ENCODE measurements at places on chromosomes 3 and 15.

DNA sequence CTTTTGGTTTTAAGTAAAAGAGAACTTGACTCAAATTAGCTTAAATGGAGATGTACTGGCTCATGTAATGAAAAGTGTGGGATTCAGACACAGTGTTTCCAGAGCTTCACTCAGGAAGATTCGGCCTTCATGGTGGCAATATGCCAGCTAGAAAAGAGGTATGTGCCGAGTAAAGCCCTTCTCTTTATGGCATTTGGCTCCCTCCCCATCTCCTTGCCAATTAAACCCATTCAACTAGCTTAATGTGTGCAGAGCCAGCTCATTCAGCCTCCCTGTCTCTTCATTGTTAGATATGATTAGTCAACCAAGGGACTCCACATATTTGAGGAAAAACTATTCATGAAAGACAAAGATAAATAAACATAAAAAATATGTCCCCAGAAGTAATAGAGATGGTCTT, 15.0 kb upstream of the TRANK1 start:
- no peak for DNase-seq

DNA sequence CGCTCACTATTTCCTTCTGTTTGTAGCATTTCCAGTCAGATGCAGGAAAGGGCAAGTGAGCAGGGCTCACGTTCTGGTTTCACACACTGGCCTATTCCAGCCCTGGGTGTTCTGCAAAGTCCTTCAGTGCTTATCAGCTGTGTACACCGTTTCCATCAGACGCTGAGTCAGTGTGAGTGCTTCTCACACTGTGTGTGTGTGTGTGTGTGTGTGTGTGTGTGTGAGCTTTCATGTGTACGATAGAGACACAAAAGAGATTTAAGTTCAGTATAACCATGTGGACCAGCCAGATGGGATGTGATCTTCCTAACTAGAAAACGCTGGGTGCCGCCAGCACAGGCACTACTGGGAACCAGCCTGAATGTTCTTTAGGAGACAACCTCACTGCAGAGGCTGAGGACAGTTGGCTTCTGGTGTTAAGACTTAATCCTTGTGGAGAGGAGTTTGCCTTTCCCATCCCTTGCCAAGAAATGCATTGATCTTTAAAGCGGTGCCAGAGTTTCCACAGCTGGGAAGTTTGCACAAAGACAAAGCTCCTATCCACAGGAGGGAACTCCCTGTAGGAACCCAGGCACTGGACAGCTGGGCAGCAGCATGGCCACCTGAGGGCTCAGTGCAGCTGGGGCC, 3.9 kb upstream of the CHSY1 start:
- no peak for DNase-seq

DNA sequence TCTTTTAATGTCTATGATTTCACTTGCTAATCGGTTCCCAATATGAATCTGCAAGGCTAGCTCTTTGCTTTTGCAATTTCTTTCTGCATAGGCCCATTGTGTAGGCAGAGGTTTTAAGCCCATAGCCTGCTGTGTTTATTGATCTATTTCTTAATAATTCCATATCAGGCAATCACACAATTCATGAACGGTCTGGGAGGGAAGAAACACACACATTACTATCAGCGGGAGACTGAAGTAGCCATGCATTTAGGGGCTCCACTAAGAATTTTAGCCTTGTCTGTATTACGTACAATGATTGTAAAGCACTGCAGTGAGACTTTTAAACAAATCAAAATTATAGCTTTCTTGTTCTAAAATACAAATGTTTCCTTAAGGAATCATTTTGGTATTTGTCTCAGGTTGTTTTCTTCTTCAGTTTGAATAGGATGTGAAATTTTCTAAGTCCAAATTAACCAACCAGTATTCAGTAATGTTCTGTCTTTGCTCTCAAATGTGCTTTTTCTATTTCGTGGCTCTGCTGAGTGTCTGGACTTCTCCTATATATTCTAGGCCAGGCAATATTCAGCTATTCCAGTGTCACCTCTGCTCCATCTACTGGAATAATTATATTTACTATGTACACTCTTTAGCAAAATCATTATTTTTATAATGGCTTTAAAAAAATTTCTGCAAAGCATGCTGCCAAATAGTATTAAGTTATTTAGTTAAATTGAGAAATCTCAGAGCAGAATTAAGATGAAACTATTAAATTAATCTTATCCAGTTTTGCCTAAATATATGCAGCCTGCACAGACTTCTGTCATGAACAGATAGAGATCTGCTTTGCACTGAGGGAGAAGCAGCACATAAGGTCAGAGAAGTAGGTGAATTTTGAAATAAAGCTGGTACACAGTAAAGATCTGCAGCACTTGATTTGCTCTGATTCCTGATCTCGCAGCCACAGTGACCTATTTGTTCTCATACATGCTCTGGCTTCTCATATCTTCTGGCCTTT, 103.0 kb upstream of the NAALADL2 start:
- no peak for DNase-seq

- no peak for DNase-seq
Measured at GRCh38 chr15:81024265-81024872, 23.6 kb downstream of the TLNRD1 start.

DNA sequence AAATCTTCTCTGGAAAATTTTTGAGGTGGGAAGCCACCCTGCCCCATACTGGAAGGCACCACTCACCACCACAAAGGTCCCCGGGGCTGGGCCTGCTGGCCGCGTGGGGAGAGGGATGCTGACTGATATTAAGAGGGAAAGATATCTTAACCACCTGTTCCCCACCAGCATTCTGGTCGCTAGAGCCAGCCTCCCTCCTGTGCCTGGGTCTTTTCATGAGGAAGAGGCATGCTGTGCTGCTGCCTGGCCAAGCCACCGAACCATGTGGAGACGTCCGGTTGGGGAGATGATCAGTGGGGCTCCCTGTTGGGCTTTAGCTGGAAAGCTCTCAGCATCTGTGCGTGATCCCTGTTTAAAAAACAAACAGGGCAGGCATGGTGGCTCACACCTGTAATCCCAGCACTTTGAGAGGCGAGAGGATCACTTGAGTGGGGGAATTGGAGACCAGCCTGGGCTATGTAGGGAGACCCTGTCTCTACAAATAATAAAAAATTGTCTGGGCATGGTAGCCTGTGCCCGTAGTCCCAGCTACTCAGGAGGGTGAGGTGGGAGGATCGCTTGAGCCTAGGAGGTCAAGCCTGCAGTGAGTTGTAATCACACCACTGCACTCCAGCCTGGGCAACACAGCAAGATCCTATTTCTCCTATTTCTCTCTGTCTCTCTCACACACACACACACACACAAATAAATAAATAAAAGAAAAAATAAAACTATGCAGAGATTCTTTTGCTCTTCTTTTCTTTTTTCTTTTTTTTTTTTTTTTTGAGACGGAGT, 1.0 kb downstream of the KLHL18 start:
- DNase-seq: peak; percentile 59

DNA sequence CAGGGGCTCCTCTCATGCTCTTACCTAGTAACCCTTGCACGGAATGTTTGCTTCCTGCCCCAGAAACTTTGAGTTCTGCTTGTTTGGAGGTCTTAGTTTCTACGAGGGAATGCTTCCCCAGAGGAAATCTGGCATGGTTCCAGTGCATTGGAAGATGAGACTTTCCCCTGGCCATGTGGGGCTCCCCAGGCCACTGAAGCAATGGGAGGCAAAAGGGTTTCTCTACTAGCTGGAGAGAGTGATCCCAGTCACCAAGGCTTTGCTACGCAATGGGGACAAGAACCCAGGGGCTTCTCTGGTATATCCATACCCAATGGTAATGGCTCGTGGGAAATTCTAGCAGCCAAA, 44.2 kb upstream of the RPL32 start:
- DNase-seq: no peak

DNA sequence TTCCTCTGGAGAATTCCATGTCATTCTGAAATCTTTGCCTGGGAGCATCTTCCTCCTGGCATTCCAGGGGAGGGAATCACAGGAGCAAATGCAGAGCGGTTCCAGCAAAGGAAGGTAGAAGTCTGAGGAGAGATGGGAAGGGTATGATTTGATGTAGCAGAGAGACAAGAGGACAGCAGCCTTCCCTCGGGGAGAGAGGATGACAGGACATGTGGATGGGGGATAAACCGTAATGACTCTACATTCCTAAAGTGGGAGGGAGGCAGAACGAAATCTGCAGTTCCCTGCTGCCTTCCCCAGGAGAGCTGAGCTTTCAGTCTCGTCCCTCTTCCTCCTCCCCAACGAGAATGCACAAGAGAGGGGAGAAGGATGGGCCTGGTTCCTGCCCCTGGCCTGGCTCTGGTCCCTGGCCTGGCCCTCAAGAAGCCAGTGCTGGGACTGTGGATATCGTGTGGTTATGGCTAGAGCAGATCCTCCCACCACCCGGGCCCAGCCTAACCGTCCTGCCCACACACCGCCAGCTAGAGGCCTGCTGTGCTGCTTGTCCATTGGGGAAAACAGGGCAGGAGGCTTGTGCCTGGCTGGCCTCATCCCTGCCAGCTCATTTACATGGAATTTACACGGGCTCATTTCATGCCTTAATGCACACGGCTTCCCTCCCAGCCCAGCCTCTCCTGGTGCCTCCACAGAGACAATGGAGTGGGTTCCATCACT, 26.6 kb downstream of the SEMA7A start:
- DNase-seq: peak; percentile 23

DNA sequence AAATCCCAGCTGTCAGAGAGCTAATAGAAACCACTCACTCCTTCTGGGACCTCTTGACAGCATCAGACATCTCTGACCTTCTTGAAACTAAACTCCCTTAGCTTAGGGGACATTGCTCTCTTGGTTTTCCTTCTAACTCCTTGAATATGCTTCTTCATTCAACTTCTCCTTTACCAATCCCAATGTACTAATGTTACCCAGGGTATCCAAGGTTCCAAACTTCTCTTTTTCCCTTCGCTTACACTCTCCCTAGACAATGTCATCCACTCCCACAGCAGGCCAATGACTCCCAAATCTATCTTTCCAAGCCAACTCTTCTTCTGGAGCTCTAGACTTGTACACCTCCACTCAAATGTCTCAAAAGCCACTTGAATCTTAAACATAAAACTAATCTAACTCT, 14.6 kb downstream of the HEXA start:
- DNase-seq: no peak

- DNase-seq: no peak
Measured at GRCh38 chr3:157069846-157070677, 89.9 kb downstream of the CCNL1 start.

DNA sequence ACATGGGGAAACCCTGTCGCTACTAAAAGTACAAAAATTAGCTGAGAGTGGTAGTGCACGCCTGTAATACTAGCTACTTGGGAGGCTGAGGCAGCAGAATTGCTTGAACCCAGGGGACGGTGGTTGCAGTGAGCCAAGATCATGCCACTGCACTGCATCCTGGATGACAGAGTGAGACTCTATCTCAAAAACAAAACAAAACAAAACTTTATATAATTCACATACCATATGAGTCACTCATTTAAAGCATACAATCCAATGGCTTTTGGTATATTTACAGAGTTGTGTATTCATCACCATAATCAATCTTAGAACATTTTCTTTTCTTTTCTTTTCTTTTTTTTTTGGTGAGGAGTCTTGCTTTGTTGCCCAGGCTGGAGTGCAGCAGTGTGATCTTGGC, 8.7 kb downstream of the PXK start:
- DNase-seq: no peak

DNA sequence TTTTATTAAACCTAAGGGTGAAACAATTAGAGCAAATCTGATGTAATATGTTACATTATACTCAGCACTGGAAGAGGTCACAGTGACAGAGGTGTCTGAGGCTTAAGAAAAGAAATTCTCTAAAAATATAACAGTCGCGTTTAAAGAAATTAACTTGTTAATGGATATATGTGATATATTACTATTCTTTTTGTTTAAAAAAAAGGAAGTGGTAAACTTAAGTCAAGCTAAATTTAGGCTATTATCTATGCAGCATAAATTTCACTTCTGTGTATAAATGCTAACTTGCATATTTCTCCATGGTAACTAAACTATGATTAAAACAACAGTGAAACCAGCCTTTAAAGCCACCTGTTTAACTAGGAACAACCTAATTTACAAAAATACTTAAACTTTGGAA, 191.3 kb downstream of the FOXP1 start:
- DNase-seq: no peak

DNA sequence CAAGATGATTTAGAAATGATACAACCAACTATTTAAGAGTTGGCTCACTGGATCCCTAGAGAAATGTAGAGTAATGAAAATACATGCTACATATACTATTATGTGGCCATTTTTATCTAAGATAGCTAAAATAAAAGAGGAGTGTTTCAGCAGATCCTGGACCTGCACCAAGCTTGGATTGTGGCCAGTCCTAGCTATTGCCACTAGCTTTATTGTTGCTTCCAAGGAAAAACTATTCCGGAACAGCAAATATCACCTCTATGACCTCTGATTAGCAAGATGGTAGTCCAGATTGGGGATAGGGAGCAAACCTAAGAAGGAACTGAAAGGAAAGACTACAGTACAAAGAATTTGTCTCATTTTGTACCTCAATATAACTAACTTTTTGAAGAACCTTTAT, 63.7 kb upstream of the NDN start:
- DNase-seq: no peak

DNA sequence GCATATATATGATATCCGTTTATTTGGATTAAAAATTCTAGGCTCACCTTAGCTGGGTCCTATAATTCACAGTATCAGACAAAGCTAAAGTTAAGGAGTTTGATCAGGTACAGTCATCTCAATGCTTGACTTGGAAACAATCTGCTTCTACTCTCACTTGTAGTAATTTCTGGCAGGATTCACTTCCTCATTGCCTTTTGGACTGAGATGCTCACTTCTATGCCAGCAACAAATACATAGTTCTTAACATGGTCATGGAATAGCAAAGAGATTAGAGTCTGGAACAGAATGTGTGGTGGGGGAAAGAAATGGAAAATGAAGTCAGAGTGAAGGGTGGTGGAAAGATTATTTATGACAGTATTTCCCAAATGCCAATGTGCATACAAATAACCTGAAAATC, 693.6 kb downstream of the CADM2 start:
- no peak for DNase-seq

GRCh38 chr15:90701880-90702630, 15.1 kb upstream of the BLM start:
- DNase-seq: no peak

DNA sequence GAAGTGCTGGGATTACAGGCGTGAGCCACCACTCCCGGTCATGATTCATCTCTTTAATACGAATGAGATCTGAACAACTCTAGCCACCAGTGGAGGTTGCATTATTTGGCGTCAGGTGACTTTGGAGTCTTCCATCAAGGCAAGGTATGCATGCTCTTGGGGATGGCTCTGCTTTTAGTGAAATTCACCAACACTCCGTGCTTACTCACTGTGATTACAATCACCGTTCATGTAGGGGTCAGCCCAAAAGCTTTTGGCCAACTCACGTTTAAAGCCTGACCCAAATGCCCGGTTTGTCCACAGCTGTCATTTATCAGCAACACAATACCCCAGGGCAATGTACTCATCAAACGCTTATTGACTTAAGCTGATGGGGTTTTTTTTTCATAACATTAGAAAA, 155.4 kb downstream of the PDZRN3 start:
- no peak for DNase-seq

GRCh38 chr3:59981377-59981776, 931.6 kb upstream of the CFAP20DC start:
- DNase-seq: no peak

DNA sequence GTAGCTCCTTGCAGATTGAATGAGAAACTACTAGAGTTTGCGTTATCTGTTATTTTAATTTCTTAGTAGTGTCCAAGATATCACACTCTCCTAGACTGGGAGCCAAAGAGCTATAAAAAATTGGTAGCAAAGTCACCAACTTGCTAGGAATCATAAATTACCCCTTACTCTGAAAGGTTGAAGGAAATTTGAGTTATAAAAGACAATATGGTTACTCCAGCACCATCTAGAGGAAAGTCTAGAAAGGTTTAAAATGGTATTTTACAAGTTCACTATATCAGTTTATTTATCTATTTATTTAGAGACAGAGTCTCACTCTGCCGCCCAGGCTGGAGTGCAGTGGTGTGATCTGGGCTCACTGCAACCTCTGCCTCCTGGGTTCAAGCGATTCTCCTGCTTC, 121.6 kb downstream of the RBPMS2 start:
- no peak for DNase-seq

Data from activated naive CD8-positive, alpha-beta T cell treated with anti-CD3 and anti-CD28 coated beads, Interleukin-2, amount 50 U/mL, for 24 hours (primary cell).